ENCODE measurements at places on chromosomes 1 and 21.
A peak's percentile ranks its signal among the peaks of the same experiment; 100 is the strongest.

- no peak for DNase-seq
Observed at GRCh38 chr1:96233422-96233821, 488.2 kb upstream of the PTBP2 start.

DNA sequence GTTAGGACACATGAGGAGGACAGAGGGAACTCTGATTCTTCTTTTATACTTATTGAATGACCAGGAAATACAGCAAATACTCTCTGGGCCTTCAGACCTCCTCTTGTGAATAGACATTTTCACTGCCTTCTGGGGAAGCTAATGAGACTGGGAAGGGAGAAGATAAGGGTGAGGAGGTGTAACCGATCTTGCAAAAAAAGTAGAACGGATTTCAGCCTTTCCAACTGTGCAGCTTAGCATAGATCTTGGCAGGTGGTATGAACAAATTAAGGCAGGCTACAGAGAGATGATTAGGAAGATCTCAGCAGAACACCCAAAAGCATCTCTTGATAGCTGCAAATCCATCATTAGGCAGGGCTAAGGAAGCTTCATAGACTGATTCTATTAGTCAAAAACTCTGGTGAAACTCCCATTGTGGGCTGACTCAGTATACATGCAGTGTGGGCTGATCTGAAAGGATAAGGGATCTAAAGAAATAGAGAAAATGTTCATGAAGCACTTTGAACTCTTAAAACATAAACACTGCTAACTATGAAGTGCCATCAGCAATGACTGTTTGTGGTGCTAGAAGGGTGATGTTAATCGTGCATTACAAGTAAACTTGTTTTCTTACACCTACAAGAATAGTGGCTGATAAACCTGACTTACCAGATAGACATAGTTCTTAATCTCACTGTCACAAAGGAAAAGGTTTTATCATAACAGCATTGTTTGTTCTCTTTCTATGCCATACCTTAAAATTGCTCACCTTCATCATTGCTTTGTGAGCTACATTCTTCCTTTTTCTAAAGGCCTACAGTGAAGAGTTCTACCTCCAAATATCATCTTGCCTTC lies 85.5 kb upstream of the PALMD start:
- DNase-seq = no peak

GRCh38 chr21:45330075-45330781 lies 42.5 kb upstream of the POFUT2 start:
- DNase-seq = no peak

DNA sequence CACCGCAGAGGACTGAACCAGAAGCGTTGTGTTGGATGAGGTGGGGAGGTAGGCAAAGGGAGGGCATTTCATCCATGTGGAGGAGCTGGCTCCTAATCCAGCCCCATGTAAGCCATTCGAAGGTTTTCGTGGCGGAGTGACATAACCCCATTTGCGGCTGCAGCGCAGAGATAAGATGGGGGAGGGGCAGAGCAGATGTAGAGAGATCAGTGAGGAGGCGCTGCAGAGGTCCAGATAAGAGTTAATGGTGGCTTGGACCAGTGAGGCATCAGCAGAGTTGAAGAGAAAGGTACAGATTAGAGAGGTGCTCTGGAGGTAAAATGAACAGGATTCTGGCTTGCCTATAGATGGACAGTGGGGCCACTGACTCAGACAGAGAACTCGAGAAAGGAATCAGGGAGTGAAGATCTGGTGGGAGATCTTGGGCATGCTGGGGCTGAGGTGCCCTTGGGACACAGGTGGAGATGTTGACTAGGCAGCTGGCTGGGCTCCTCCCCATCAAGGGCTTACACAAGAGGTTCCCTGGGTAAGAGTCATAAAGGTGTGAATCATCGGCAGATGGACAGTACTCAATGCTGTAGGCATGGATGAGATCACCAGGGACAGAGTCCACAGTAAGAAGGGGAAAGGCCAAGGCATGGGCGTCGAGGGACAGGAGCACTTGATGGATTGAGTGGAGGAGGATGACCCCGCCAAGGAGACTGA lies 7.8 kb upstream of the PTPRF start:
- DNase-seq = no peak

GRCh38 chr1:75785320-75785982 lies 605 bp upstream of the RABGGTB start:
- no peak for DNase-seq

DNA sequence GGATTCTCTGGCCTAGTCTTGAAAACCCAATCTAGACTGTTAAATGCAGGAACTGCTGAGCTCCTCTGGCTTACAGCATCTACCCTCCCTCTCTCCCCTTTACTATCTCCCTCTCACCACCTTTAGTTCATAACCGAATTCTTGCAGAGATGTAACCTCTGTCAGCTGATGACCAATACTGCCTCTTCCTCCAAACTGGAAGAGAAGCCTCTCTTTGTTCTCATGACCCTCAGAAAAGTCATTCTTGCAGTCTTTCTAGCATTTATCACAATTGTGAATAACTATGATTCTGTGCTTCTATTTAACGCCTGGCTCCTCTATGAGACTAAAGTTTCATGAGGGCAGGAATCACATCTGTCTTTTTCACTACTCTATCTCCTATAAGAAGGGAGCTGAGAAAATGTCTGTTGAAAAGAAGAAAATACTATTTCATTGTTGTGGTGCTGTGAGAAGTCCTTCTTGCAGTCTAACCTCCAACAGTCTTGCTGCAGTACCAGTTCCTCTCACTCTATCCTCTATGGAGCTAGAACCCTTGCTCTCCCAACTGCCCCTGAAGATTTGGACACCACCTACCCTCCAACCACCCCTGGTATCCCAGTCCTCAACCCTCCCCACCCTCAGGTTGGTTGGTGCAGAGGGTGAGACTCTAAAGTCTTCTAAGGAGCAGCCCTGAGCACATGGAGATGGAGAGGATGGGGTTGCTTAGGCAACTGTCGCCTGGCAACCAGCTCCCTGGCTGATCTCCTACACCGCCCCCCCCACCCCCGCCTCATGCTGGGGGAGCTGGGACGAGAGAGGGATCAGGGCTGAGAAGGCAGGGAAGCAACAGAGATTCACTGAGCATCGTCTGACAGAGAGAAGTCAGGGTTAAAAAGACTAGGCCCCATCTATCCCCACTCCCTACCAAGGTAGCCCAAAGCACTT lies 13.9 kb downstream of the MEF2D start:
- DNase-seq = no peak

GRCh38 chr21:14773777-14774345 lies 227.7 kb upstream of the SAMSN1 start:
- no peak for DNase-seq

DNA sequence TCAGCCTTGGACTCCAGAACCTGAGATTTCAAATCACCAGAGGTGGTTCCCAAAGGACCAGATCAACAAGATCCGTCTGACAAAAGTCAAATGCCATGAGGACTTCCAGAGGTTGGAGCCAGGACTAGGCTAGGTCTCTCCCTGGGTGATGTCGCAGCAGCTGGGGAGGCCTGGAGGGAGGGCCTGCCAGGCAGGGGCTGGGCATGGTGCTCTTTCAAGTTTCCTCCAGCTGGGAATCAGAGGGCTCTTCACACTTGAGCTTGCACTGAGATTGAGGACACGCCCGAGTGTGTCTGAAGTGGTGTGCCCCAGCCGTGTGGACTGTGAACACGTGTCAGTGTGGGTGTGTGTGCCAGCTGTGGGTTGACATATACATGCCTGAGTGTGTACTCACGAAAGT lies 21.3 kb upstream of the RSPO1 start:
- no peak for DNase-seq

- DNase-seq = no peak
Observed at GRCh38 chr21:46061063-46061462, 36.8 kb upstream of the COL6A2 start.

- no peak for DNase-seq
Observed at GRCh38 chr1:241640867-241641622, 876 bp upstream of the CHML start.

GRCh38 chr1:50609508-50609907 lies 186.3 kb upstream of the DMRTA2 start:
- DNase-seq = no peak

DNA sequence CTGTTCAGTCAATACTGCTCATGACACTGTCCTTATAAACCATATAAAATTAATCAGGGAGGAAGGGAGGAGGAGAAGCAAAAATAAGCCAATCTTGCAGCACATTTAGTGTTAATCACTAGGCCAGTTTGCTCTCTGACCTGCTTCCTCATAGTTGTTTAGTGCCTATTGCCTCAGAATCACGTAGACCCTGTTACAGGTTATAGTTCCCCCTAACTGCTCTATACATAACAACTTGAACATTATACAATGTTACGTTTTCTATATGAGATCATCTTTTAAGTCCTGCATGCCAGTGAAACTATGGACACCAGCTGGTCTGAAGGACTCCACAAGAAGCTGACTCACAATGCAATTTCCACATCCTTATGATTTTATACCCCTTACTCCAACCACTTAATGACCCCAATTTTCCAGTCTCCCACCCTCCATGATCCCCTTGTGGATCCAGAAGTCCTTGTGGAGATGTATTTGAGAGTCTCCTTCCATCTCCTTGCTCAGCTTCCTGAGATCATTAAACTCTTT lies 34.9 kb upstream of the TACSTD2 start:
- DNase-seq = no peak

- DNase-seq = no peak
Observed at GRCh38 chr1:185351734-185352466, 34.9 kb upstream of the IVNS1ABP start.

GRCh38 chr1:88441022-88441421 lies 243.1 kb upstream of the PKN2 start:
- DNase-seq = no peak

GRCh38 chr1:23081376-23081775 lies 62.1 kb downstream of the KDM1A start:
- no peak for DNase-seq

GRCh38 chr1:119673171-119673940 lies 25.3 kb upstream of the ZNF697 start:
- DNase-seq = no peak

- DNase-seq = no peak
Observed at GRCh38 chr1:233627376-233627775, 13.5 kb downstream of the KCNK1 start.

- DNase-seq = no peak
Observed at GRCh38 chr1:99591886-99592285, 54.0 kb upstream of the PALMD start.

GRCh38 chr1:200883118-200883517 lies 10.3 kb downstream of the GPR25 start:
- DNase-seq = no peak

- no peak for DNase-seq
Observed at GRCh38 chr1:115280064-115280463, 58.0 kb downstream of the NGF start.

DNA sequence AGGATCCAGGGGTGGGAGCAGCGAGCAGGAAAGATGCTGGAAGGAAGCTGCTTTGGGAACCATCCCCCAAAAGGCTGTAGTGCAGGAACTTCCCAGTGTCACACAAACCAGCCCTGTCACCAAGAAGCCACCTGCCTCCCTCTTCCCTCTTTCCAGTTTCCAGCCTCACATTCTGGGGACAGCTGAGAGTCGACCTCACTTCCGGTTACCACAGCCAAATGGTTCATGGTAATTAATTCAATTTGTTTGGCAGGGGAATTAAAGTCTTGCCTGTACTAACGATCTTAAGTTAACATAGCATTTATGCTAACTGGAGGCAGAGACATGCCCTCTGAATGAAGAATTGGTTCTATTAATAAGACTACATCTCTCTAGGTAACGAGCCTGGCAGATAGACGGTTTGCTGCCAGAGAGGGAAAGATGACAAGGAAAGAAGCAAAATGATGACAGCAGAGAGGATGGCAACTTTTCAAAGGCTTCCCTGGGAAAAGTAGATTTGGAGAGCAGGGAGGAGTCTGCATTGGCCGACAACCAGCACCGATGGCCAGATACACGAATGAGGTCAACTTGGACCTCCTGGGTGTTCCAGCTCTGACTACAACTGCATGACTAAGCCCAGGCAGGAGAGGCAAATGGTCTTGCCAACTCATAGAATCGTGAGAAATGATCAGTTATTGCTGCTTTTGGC lies 64.1 kb downstream of the TMCO4 start:
- peak; percentile 73 for DNase-seq

DNA sequence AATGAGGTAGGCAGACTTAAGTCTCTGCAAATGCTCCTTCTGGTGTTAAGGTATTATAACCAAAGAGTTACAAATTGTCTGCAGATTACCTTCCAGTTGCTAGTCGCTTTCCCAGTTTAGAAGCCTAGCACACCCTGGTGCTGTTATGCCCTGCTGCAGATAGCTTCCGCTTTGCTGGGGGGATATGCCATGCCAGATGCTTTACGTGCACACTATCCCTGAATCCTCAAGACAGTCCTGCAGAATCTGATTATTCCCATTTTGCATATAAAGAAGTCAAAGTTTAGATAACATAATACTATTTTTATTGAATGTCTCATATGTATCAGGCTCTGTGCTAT lies 166.5 kb downstream of the DHRS3 start:
- no peak for DNase-seq

- DNase-seq = no peak
Observed at GRCh38 chr1:9245661-9246060, 11.1 kb downstream of the H6PD start.

DNA sequence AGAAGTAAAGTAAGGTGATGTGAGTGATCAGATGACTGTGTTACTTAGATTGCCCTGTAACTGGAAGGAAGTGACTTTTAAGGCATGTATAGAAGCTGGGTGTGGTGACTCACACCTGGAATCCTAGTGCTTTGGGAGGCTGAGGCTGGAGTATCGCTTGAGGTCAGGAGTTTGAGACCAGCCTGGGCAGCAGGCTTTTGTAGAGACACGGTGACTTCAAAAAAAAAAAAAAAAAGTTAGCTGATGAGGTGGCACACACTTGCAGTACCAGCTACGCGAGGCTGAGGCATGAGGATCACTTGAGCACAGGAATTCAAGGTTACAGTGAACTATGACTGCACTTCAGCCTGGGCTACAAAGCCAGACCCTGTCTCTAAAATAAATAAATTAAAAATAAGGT lies 2.3 kb upstream of the USP16 start:
- no peak for DNase-seq

DNA sequence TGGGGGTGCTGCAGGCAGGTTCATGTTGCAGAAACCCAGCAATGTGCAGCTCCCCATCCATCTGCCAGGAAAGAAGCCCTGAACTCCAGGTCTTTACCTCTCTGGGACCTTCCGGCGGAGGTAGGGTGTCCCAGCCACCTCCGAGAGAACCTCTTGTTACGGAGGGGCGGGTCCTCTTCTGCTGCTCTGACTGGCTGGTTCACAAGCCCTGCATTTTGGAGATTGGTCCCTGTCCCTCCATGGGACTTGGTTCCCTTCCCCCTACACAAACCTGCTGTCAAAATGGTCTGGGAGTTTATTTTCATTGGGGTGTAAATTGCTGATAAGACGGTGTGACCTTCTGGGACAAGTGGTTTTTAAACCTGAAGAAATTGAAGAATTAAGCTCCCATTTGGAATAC lies 8.0 kb upstream of the CELSR2 start:
- DNase-seq = no peak

Data from brain pericyte (primary cell).